Motor neuron (in vitro differentiated cells): ENCODE measurements at places on chromosomes 1 and 21. TPM values are rescaled to one million over a fixed set of nuclear protein-coding genes. Genes with fewer than 3 reads are reported as not detected.

Gene KCNE2
- total RNA-seq, result 0.33 and 0.36 TPM in 2 replicates

Gene HLCS
- total RNA-seq, result 8.7 and 14.3 TPM in 2 replicates

Gene ACTA1
- 0.11 TPM in 1 of 2 replicates, not detected in the other for total RNA-seq

DNA sequence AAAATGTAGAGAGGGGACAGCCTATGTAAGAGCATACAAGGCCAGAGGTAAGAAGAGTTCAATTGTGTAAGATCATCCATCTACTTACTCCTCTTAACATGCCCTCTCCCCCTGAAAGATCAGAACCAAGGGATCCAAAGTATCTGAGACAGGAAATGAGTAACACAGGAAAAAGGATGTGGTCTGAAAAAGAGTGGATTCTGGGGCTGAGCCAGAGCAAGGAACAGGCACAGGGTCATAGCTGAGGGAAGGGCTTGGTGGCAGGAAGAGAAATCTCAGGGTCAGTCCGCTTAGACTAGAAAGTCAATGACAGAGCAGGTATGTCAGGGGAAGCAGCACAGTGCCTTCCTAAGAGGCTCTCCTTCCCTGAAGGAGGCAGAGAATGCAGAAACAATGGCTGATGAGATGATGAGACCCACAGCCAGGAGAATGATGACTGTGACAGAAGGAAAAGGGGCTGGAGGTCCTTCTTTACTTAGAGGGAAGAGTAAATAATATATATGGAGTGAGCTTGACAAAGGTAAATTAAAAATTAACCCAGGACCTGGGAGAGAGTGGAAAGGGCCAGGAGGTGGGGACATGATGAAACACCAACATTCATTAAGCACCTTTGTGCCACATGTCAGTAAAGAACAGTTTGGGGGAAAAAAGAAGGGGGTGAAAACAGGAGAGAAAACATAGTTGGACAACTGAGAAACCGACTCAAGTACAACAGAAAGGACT is 26.2 kb upstream of the A3GALT2 start:
- ATAC-seq, result no peak

- ATAC-seq, result no peak
Observed at GRCh38 chr1:219443763-219444162, 169.1 kb downstream of the ZC3H11B start.

DNA sequence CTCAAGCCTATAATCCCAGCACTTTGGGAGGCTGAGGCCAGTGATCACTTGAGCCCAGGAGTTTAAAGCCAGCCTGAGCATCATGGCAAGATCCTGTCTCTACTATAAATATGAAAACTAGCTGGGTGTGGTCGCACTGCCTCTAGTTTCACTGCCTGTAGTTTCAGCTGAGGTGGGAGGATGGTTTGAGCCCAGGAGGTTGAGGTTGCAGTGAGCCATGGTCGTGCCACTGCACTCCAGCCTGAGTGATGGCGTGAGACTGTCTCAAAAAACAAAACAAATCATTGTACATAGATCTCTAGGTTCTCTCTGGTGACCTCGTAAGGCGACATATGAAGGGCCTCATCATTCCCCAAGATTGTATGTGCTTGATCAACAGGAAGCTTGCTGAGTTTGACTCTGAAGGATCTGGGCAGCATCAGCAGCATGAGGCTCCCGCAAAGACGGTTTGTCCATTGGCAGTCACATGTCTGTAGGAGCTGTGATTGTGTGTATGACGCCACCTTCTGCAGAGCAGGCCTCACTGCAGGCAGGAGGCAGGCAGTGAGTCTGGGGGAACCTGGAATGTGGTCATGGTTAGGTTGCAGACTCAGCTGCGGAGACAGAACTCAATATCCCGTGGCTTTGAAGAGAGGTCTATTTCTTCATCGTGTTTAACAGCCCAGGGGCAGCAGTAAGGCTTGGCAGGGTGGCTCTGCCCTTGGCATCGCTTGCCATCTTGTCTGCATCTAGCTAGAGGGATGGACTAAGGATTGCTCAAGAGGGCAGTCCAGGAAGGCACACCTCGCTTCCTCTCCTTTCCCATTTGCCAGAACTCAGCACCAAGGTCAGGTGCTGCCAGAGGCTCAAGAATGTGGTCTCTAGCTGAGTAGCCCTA is 14.0 kb downstream of the ATP5PO start:
- ATAC-seq, result peak; percentile 90

DNA sequence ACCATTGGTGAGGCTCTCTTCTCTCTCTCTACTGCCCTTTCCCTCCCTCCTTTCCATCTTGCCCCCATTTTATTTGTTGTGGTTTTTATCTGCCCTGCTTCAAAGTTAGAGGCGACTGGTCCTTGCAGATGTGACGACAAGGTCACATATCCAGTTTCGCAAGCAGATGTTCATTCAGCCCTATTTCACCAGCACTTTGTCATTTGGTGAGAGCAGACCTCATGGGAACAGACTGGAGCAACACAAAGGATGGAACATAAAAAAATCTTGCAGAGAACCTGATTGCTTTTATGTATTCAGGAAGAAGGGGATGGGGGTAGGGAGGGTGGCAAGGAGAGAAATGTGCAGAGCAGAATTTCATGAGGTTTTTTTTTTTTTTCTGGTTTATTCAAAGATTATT is 84.3 kb downstream of the ELAVL4 start:
- ATAC-seq, result peak; percentile 79

DNA sequence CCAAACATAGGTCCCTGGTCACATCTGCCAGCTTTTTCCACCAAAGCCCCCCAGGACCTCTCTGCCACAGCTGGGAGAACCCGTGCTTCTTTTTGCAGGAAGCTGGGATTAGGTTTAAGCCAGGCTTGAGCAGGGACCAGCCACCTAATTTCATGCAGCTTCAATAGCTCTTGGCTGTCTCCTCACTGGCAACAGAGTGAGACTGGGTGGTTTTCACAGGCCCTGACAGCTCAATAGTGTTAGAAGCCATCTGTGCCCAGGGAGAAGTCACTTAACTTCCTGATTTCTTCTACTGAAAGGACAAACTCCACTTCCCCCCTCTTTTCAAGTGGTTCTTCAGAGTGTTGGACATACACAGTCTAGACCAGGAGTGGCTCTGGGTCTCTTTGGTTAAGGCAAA is 20.4 kb upstream of the SRSF4 start:
- ATAC-seq, result no peak

- ATAC-seq, result no peak
Observed at GRCh38 chr1:179938752-179939151, 15.9 kb upstream of the CEP350 start.

DNA sequence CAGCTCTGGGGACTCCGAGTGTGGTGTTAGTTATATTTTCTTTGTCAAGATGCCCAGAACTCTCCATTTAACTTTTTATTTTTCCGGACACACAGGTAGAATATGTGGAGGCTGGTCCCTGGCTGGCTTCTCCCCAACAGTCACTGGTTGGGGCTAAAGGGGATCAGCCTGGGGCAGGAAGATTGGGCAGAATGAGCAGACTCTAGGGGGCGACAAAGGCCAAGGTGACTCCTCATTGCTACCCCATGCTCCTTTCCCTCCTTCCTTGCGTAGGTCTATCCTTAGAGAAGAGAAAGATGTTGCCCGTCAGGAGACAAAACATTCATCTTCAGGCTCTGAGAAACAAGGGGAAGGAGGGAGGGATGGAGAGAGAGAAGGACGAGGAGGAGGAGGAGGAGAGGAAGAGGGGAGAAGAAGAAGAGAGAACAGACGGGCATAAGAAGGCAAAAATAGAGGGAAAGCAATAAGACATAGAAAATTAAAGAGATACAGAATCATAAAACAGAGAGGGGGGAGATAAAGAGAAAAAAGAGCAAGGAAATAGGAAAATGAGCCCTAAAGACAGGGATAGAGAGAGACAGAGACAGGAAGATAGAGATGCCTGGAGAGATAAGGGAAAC is 89.9 kb downstream of the FOXD2 start:
- no peak for ATAC-seq

GRCh38 chr1:156582388-156583017 is 3.0 kb downstream of the TTC24 start:
- ATAC-seq, result no peak

GRCh38 chr21:20902511-20902910 is 95.7 kb upstream of the NCAM2 start:
- no peak for ATAC-seq

DNA sequence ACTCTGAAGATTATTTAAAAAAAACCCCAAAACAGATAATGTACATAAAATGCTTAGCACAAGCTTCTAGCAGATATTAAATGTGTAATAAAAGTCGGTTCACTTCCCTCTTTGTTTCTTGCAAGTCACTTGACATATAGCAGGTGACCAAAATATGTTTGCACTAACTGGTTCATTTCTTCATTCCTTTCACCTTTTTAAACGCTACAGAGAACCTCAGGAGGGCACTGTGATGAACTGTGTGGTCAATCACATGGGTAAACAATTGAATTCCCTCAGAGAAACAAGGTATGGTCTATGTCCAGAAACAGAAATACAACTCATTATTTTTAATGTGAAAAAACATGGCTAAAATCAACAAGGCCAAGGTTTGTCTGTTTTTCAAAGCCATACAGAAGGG is 51.3 kb upstream of the BCL10 start:
- ATAC-seq, result no peak

DNA sequence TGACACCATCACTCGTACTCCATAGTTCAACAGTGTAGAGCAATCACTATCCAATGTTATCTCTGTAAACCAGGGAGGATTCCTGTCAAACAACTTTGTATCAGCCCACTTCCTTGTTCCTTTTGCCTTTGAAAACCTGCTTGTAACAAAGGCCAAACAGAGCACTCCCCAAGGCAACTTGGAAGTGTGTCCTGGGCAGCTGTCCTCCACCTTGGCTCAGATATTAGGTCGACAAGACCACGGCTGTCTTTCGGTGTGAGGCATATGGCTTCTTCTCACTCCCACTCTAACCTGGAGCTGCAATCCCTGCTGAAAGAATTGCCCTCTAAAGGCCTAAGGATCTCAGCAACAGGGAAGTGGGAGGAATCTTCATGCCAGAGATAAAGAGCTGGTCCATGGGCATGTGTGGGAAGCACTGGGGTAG is 66.7 kb downstream of the ITPKB start:
- no peak for ATAC-seq

DNA sequence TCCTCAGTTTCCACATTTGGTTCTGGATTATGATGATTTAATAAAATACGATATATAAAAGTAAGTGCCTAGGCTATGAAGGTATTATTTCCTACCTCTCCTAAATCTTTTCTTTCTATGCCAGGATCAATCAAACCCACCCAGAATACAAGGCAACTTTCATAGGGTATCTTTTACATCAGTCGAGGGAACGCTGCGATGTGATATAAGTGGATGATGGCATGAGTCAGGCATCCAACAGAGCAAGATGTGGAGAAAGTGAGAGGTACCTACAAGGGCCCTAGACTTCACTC is 781 bp downstream of the TTLL7 start:
- ATAC-seq, result no peak

DNA sequence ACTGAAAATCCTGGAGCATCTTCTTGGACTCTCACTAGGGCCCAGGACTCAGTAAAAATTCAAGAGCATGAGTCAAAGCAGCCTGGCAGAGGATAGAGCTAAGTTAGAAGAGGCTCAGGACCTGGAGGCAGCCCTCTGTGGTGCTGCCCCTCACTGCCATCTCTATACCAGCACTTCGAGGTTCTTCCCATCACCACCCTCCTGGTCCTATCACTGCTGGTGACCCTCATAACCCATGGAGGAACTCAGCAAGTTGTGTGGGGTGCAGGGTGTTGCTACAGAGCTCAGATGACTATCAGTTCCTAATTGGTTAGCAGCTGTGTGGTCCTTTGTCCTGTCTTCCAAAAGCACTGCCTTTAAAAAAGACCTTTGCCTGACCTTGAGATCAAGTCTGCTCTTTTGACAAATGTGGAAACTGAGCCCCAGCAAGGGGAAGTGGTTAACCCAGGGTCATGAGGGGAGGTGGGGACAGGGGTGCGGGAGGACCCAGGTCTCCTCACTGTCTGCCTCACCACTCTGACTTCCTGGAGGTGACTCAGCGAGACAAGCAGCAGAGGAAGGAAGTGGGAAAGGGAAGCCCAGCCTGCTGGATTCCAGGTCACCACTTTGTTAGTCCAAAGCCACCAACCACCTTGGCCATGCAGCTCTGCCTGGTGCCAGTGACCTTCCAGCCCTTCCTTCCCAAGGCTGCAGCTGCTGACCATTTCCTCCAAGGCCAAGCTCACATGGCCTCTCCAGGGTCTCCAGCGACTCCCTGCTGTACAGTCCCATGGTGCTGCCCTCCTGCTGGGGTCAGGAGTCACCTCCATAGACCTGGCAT is 199.4 kb upstream of the EDN2 start:
- no peak for ATAC-seq
